ENCODE measurements at places on chromosomes 12 and 14.
A peak's percentile ranks its signal among the peaks of the same experiment; 100 is the strongest.

- DNase-seq = peak; percentile 41
Measured at GRCh38 chr12:31234955-31235867, 90.7 kb downstream of the SINHCAF start.

- DNase-seq = no peak
Measured at GRCh38 chr14:100733152-100733850, 6.6 kb downstream of the DLK1 start.

GRCh38 chr14:90263748-90264449, 7.5 kb downstream of the PSMC1 start:
- no peak for DNase-seq

DNA sequence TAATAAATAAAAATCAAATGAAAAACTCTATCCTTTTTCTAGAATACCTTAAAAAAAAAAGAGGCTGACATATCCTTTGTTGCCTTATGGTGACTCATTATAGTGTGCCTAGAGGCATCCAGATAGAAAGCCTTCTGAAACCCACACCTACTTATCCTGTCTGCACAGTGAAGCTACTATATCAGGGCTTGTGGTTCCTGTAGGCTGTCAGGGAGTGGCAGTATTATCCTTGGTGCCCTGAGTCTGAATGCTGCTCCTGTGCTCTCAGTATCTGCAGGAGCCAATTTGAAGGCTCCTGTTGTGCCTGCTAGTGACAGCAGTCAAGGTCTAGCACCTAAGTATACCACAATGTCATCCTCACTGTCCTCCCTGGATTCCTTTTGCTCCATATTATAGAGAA, 168.4 kb upstream of the AVPR1A start:
- no peak for DNase-seq

- DNase-seq = peak; percentile 7
Measured at GRCh38 chr14:89214221-89214965, 202.6 kb downstream of the FOXN3 start.

DNA sequence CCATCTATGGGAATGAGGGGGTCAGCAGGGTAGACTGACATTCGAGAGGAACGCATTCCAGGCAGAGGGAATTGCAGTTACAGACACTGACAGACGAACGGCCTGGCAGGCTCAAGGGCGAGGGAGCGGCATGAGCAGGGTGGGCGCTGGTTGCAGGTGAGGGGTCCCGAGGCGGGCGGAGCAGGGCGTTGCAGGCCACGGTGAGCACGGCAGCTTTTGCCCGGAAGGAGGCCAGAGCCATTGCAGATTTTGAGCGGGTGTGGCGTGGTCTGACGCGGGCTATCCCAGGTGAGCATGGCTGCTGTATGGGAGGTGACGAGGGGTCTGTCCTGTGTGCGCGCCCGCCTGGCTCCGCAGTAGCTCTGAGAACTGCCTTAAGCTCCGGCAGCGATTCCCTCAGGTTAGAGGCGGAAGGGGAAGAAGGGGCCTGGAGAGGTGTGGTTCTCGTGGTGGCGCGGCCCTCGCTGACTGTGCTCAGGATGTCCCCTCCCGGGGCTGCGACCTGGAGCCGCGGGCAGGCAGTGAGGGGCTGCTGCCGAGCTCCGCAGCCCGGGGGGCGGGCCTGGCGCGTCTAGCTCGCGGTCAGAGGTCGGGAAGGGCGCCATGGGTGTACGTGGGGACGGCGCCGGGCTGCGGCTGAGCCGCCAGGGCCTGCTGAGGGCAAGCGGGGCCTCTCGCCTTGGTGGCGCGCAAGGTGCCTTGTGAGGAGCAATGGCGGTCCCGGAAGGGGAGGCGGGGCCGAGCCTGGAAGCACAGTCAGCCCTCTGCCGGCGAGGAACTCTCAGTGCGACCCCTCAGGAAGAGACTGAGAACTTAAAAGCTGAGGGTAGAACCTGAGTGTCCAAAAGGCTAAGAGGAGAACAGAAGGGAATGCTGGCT, 177.1 kb downstream of the CACNA1C start:
- no peak for DNase-seq

DNA sequence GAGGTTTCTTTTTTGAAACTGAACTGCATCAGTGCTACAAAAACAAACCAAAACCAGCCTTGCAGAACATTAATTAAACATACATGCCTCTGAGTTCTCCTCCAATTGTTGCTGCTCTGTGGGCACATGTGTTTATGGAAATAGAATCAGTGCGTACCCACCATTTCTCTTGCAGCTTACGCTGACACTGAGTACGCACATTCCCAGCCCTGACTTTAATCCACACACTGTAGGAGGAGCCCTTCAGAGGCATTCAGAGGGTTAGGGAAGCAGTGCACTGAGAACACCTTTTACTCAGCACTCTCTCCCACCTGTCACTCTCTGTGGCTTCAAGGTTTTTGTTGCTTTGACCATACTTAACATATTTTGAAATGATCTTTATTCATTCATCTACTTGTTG, 250.5 kb upstream of the PWP1 start:
- no peak for DNase-seq

- DNase-seq = no peak
Measured at GRCh38 chr12:18640321-18640955, 97.4 kb downstream of the PLCZ1 start.

DNA sequence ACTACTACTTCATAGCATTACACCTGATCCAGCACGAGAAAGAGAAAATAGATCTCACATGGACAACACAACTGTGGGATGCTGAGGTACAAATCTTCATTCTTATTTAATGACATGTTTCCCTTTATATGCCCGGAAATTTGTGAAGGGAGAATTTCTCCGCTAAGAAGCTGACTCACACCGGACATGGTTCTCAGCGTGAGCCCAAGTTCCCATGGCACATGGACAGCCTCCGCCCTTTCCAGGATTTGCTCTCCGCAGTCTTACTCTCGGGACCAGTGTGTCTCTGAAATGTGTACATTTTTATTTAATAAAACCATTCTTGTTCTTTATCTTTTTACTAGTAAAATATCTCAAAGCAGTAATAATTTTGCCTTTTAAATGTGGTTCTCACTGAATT, 1154.8 kb downstream of the TMEM121 start:
- DNase-seq = no peak

DNA sequence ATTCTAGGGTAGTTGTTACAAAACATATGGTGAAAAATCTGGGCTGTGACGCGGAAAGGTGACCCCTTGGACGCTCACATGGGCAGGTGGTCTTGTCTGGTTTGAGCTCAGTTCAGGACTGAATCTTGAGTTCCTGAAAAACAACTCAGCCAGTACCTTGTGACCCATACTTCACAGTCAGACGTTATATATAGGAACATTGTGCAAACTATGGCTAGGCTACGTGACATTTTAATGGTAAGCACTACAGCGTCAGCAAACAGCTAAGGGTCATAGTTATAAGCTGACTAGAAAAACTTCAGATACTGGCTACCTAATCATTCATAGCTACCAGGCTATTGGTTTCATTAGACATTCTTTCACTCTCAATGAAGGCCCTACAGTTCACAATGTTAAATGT, 14.8 kb upstream of the EDDM3A start:
- no peak for DNase-seq

DNA sequence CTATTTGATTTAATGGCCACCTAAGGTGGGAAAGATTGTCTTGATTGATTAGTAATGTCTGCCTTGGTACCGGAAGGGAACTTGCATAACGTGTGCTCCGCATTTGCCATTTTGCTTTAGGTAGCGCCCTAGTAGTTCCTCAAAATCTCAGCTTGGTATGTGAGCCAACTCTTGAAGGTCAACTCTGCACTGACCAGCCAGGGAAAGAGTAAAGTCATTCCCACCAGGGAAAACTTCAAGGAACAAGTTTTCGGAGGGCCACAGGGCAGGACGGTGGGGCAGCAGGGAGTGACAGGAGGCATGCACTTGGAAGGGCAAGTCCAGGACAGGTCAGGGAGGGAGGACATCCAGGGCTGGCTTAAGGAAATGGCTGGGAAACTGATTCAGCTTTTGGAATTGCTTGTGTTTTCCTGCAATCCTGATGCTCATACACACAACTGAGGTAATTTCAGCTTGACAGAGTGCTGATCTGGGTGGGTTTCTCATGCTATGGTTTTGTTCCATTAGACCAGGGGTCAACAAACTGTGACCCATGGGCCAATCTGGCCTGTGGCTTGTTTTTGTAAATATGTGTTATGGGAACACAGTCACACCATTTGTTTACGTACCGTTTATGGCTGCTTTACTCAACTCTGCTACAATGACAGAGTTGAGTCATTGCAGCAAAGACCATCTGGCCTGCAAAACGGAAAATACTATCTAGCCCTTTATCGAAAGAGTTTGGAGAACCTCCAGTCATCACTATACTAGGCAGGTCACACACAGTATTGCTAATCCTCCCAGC, 184.5 kb downstream of the RBM19 start:
- no peak for DNase-seq

- no peak for DNase-seq
Measured at GRCh38 chr14:53509276-53510244, 356.4 kb upstream of the DDHD1 start.

DNA sequence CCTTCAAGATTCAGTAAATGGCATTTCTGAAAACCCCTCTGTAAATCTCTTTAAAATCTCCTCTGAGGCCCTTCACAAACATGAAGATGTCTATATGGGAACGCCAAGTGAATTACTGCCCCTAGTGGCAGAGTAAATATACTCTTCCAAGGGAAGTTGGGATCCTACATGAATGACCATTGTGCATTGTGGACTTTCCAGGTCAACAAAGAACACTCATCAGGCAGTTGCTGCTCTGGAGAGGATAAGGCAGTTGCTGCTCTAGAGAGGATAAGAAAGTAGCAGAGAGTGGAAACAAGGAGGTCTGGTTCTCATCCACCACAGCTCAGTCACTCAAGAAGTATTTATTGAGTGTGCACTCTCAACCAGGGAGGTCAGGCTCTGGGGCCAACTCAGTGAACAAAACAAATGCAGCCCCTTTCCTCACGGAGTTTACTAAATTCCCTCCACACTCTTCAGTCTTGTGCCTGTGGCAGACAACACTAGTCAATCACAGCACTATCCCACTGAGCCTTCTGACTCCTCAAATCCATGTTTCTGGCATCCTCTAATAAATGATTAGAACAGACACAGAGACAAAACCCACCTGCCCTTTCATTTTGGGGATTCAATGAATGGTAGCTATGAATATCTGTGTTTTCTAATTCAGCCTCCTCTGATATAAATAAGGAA, 52.9 kb downstream of the SVOP start:
- no peak for DNase-seq

DNA sequence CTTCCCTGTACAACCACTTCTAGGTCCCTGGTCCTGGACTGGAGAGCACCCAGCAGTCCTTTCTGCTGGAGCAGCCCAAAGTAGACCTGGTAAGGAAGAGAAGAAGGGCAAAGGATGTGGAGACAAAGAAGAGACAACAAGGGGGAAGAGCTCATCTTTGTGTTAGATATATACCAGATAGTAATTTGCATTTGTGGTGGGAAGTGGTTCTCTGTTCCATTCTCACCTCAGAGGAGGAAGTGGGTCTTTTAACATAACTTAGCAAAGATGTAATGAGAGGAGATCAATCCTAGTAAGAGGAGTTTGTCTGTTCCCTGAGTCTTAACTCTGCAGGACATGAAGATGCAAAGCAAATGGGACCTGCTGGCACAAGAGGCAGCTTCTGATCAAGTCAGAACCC, 8.0 kb downstream of the CCDC198 start:
- DNase-seq = no peak

- no peak for DNase-seq
Measured at GRCh38 chr12:81963026-81963425, 203.9 kb upstream of the PPFIA2 start.

GRCh38 chr12:42696406-42697149, 107.0 kb upstream of the PRICKLE1 start:
- no peak for DNase-seq

- no peak for DNase-seq
Measured at GRCh38 chr12:98319716-98320425, 195.5 kb upstream of the TMPO start.

- no peak for DNase-seq
Measured at GRCh38 chr12:116735951-116736599, 1.8 kb downstream of the SPRING1 start.

DNA sequence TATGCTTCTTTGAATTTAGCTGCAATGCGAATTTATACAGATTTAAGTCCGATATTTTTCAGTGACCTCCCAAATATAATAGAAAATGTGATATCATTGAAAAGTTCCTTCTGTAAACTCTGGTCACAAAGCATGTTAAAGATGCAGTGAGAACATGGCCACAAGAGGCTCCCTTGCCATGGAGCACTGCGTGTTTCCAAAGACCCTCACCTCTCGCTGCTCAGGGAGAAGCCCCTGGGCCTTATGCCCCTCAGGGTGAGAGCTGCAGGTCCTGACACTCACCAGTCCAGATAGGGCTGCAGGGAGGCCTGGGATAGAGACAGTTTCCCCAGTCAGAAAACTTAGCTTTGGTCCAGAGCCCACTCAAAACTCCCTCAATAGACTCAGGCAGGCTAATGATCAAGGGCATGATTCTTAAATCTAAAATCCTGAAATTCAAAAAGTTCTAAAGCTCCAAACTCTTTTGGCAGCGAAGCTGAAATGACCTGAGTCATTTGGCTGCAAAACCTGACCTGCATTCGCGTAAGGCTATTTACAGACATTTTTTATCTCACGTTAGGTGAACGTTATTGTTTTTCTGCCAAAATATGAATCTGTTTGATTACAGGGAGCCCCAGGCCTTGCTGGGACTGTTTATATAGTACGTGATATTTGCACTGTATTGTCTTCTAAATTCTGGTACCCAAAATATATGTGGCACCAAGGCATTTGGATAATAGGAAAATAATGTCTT, 67.8 kb downstream of the CAPZA3 start:
- DNase-seq = no peak

- no peak for DNase-seq
Measured at GRCh38 chr14:23009483-23009938, 432 bp downstream of the C14orf93 start.

DNA sequence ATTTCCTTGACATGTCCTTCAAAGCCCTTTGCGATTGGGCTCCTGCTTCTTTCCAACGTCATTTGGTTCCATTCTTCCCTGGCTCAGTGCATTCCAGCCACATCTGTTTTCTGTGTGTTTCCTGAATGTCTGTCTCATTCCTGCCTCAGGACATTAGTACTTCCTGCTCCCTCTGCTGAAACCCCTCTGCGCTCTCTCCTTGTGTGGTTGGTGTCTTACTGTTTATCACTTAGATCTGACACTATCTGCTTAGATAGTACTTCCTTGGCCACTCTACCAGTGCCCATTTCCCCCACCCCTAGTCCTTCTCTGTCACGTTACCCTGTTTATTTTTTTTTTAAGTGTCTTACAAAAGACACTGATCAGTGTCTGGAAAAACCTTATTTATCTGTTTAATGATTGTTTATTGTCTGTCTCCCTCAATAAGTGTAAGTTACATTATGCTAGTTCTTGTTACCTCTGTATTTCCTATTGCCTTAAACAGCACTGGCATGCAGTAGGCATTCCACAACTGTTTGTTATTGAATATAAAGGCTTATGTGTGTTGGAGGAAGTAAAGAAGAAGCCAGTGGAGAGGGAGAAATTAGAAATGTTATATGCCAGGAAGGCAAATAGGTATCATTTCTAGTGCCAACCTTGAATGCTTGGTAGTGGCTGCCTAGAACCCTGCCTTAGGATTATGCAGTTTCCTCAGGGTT, 21.5 kb downstream of the DYRK2 start:
- no peak for DNase-seq

- DNase-seq = no peak
Measured at GRCh38 chr12:102298022-102298421, 100.4 kb upstream of the PMCH start.
